ENCODE measurements at places on chromosomes 7 and 10.

GRCh38 chr10:54985732-54986131 is 184.7 kb upstream of the PCDH15 start:
- DNase-seq, result no peak

DNA sequence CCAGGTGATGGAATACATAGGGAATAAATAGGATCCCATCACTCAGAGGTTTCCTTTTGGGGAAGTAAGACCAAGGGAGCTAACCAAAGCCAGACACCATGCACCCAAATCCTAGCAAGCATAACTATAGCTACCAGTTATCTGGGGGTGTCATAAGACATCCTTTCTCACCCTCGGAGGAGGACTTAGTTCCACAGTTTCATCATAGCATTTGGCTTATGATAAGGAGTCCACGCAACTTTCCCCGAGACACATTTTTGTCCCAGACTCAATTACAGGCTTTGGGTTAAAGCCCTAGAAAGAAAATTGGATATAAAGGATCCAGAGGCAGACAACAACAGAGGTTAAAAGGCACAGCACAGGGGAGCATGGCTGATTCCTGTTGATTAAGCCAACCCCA is 442.9 kb downstream of the HTR7 start:
- no peak for DNase-seq

DNA sequence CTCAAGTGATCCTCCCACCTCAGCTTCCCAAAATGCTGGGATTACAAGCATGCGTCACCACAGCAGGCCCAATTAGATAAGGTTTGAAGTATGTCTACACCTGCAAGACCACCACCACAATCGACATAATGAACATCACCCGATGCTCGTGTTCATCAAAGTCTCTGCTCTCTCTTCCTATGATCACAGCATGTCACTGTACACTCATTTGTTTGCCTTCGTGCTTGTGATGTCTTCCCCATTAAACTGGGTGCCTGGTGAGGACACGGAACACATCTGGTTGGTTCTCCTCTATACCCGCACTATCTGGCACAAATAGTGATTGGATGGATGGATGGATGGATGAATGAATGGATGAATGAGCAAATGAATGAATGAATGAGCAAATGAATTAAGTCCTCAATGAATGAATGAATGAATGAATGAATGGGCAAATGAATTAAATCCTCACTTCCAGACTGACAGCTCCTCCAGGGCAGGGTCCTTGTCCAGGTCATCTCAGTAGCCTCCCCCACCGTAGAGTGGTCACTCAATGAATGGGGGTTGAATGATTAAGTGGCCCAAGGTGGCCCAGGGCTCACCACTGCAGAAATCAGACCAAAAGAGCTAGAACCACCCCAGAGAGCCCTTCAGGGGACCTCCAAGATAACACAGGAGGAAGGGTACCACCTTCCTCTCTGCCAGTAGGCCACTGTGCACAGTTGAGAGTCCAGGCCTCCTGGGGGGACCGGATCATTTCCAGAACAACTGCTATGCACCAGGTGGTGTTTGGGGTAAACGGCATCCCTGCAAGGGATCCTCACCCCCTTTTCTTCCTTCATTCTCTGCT is 101.9 kb upstream of the TNRC18 start:
- no peak for DNase-seq

- no peak for DNase-seq
Measured at GRCh38 chr7:10122551-10123100, 851.0 kb upstream of the PHF14 start.

- no peak for DNase-seq
Measured at GRCh38 chr7:129515381-129515780, 13.1 kb downstream of the SMKR1 start.

- DNase-seq, result no peak
Measured at GRCh38 chr7:17546189-17546588, 247.7 kb downstream of the AHR start.

DNA sequence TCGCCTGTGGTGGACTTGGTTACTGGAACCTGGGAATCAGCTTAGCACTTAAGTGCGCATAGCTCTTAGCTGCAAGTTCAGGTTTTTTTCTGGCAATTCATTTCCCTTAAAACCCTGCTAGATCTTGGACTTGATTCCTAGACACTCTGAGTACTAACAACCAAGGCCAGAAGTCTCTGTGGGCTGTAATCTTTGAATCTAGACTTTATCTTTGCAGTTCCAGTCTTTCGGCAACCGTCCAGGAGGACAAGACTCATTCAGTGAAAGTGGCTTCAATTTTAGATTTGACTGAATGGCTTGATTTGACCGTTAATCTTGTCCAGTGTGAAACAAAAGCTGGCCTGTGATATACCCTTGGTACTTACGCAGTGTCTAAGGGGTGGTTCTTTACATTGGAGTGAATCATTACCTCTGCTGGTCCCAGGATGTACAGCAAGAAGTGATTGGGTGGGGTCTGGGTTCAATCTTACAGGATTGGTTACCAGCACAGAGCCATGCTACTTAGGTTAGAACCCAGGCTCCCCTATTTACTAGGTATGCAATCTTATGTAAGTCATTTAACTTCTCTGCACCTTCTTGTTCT is 16.4 kb downstream of the PTTG1IP2 start:
- no peak for DNase-seq

DNA sequence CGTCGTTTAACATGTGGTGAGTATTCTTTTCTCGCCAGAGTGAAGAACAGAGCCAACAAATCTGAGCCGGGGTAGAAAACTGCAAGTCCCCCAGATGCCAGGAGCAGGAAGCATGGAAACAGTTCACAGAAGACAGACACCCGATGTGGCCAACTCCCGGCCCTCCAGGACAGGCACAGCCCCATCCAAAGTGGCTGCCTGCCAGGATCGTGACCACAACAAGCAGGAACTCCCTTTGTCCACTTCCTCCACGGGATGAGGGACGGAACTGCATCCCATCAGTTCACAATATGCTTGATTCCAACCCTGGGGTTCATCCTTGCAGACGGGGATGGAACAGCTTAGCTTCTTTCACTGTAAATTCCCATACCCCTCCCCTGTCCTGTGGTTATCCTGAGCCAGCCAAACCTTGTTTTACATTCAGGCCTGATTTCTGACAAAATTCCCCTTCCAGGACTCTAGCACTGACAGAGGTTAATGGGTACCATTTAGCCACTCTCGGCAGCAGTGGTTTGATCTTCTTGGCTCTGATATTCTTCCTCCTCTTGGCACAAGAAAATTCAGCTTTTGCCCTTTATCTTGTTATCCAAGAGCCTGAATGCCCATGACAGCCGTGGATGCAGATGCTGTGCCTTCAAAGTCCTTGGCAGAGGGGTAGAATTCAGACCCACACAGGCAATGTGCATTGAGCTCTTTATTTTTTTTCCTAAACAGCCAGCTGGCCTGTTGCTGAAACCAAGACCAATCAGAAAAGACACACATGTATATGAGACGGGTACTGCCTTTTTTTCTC is 105.5 kb upstream of the FAM204A start:
- no peak for DNase-seq

DNA sequence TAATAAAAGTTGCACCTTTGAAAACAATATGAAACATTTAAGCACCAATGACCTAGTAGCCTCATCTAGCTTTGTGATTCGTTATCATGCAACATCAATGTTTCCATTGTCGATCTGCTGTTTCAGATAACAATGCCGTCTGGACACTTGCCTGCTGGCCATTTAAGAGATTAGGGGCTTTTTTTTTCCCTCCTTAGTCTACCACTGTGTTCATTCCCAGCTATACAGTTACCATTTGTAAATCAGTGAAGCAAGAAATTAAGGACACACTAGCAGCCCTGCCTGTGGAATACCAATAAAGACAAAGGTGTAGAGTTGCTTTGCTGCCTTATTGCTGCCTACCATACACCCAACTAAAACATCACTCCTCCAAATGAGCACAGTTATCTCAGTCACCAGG is 37.6 kb upstream of the MYO3A start:
- DNase-seq, result no peak

DNA sequence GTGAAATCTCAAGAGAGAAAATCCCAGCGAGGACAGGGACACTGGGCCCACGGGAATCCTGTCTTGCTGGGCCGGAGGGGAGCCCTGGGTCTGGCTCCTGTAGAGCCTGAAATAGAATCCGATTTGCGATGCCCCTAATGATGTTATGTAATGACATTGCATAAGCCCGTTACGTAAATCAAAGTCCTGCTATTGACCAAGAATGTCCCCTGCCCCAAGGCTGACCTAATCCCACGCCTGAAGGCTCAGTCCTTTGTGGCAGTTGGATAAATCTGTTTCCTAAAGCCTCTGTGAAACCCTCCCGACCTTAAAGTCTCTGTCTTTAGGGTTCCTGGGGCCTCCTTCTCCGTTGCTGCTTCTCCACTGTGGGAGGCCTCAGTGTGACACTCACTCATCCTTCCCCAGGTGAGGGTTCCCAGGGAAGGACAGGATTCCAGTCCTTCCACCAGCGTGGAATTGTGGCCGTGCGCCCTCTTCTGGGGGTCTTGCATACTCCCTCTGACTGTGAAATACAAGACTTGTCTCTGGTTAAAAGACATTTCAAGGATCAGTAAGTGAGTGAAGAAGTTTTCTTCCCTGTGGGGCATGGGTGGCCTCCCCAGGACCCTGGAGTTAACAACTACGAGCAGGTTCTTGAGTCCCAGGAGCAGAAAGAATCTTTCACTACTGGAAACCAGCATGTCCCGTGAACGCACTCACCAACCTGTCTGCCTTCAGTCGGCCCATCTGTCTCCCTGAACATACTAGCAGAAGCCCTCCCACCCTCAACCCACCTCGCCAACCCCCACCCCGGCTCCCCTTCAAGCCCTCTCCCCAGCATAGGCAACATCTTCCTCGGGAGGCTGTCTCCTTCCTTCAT is 19.8 kb downstream of the ZNF467 start:
- no peak for DNase-seq

DNA sequence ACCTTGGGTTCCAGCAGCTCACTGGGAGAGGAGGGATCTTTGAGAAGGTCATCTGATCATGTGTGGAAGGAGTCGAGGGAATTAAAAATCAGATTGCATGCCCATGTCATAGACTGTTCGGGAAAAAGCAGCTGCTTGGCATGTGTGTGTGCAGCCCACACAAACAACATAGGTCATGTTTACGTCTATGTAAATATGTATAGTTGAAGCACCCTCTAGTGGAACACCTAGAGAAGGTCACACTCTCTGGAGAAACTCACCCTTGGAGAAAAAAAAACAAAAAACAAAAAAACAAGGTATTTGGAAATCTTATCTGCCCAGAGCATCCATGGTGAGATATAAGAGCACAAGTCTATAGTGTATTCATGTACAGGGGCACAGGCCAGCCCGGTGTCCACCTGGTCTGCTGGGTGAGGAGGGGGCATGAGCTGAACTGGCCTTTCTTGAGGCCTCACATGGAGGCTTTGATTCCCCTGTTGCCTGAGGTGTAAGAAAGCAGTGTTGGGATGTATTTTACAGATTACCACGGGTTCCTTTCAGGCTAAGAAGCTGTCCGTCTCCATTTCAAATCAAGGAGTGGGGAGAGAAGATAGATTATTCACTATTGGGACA is 98.0 kb downstream of the NPY start:
- no peak for DNase-seq

GRCh38 chr10:17820943-17821342 is 11.8 kb downstream of the MRC1 start:
- no peak for DNase-seq

DNA sequence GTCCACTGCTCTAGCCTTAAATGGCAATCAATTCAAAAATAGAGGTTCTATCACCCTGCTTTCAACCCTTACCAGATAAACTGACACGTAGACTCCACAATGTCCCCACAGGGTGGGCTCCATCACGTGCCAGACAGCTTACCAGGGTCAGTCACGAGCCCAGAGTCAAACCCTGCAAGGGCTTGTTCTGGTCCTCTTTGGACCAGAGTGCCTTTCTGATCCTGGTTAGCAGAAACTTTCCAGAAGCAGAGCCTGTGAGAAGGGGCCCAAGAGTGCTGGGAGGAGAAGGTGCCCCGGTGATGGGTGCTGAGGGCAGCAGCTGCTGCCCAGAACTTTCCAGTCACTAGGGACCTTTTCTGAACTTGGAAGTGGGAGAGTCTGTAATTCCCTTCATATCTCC is 354 bp upstream of the GIMAP5 start:
- DNase-seq, result no peak

DNA sequence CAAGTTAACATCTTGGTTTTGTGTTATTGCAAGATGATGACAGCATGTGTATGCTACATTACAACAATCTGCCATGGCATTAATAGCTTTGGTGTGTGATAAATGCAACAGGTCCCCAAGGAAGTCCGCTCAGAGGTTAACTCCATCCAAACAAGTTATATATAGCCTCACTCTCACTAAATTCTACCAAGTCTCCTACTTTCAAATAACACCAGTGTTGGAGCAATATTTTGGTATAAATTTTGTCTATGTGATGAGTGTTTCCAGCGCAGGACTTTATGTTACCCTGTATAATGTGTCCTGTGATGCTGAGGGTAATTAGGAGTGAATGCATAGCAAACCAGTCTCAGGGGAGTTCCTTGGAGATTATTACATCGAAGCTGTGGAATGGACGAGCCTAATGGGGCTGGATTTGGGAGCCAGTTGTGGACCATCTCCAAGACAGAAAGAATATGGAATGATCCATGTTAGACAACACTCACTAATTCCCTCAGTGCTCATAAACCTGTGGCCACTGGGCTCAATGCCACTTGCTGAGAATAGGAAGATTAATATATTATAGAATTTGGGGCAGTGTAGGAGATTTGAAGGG is 127.6 kb upstream of the CXCL12 start:
- no peak for DNase-seq

DNA sequence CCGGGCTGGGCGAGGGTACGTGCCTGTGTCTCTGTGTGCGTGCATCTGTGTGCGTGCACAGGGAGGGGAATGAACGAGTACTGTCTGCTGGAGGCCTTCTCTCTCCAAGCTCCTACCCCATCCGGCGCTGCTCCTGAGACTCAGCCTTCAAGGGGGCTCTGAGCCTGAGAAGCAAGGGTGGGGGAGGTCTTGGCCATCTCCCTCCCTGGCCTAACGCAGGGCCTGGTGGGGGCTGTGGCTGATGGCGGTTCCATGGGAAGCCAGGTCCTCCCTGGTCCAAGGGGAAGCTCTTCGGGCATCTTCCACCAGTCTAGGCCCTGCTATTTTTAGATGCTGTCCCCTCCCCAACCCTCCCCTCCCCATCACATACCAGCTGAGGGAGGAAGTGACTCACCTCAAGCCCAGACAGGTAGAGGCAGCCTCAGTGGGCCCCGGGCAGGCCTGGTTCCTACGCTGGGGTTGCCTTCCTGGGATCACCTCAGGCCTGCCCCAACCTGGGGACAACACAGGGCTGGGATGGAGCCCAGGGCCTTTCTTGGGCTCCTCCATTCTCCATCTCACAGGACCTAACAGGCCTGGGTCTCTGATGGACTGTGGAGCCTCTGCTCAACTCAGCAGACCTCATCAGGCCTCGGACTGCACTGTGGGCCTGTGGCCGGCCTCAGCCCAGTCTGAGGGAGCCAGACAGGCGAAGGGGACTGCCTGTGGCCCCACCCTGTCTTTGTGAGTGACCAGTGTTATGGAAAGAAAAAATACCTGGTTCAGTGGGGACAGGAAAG is 32.2 kb downstream of the DNAJB12 start:
- DNase-seq, result no peak

Measured in NCI-H2029 (cell line).